ENCODE measurements at places on chromosomes 1 and 21.

GRCh38 chr1:232795497-232796053 lies 9.6 kb upstream of the MAP10 start:
- no peak for DNase-seq

GRCh38 chr1:40385437-40386358 lies 12.2 kb downstream of the SMAP2 start:
- no peak for DNase-seq

- peak; percentile 15 for DNase-seq
Observed at GRCh38 chr1:63935143-63935542, 161.3 kb downstream of the ROR1 start.

- no peak for DNase-seq
Observed at GRCh38 chr1:26155370-26156284, 3.3 kb upstream of the FAM110D start.

GRCh38 chr1:230568008-230568407 lies 74.3 kb upstream of the COG2 start:
- peak; percentile 9 for DNase-seq

GRCh38 chr1:159898527-159898926 lies 1.4 kb downstream of the CFAP45 start:
- no peak for DNase-seq

DNA sequence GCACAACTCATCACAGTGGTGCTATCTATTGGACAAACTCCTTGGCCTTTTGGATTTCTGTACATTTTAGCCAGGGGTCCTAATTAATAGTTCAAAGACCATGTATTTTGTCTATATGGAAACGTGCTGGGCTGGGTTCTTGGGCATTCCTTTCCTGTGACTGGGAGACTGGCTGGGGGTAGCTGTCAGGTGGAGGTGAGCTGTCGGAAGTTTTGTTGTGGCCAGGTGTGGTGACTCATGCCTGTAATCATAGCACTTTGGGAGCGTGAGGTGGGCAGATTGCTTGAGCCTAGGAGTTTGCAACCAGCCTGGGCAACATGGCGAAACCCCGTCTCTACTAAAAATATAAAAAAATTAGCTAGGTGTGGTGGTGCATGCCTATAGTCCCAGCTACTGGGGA lies 392.4 kb downstream of the RPS6KC1 start:
- DNase-seq, result no peak

DNA sequence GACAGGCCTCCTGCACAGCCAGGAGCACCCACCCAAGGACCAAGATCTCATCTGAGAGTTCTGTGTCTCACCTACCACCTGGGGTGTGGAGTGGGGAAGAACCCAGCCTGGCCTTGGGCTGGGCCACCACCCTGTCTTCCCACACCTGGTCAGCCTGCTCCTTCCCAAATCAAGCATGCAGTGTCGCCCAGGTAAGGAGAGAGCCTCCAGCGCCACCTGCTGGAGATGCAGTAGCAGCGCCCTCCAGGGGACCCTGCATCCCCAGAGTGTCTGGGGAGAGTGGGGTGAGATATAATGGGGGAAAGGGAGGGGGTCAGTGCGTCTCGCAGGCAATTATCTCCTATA lies 32.3 kb downstream of the KIAA2013 start:
- DNase-seq, result peak; percentile 37

DNA sequence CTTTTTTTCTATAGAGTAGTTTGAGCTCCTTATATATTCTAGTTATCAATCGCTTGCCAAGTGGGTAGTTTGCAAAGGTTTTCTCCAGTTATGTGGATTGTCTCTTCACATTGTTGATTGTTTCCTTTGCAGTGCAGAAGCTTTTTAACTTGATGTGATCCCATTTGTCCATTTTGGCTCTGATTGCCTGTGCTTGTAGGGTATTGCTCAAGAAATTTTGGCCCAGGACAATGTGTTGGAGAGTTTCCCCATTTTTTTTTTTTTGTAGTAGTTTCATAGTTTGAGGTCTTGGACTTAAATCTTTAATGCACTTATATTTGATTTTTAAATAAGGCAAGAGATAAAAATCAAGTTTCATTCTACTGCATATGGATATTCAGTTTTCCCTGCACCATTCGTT lies 774.8 kb upstream of the ADAMTS5 start:
- no peak for DNase-seq

DNA sequence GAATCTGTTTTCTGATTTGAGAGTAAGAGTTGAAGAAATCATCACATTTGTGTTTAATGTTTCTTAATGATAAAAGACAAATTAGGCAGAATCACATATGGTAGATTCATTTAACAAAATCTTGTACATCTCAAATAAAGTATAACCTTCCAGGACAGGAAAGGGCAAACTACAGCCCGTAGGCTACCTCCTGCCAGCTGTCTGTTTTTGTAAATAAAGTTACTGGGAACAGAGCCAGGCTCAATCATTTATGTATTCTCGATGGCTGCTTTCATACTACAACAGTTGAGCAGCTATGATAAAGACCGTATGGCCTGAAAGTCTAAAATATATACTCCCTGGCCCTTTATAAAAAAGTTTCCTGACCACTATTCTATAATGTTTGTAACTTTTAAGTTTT lies 204.1 kb downstream of the COL24A1 start:
- DNase-seq, result peak; percentile 55

DNA sequence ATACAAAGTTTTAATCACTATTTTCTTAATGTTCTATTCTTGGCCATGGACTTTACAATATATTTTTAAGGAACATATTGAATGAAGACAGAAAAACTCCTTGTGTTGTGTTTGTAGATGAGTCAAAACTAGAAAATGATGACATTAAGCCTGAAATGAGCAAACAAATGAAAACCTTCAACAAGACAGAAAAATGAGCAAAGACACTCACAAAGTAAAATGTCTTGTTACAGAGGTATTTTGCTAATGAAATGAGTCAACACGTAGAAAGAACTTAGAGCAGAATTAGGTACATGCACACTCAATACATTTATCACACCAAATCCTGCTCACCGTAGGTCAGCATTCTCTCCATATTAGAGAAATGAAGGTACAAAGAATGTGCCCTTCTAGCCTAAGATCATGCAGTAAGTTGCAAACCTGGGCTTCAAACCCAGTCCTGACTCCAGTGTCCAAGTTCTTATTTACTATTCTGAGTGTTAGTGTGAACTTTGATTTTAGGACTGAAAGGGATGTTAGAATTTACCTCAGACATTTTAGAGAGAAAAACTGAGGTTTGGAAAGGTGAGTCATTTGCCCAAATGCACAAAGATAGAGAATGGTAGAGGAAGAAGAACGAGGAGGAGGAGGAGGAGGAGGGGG lies 133.9 kb upstream of the SGIP1 start:
- DNase-seq, result no peak

DNA sequence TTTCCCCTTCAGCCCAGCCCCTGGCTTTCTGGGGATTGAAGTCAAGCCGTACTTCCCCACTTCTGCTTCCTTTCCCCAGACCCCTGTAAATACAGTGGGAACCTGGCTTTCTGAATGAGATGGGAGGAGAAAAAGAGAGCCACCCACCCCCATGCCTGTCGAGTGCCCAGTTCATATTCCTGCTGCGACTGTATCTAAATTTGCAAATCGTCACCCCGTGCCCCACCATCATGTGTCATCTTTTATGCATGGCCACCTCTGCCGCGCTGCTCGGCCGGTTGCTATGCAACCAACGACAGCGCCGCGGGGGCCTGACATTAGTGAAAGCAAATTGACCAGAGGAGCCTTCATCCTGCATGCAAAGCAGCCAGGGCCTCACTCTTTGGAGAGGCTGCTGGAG lies 143.0 kb downstream of the ELAVL4 start:
- DNase-seq, result peak; percentile 62

DNA sequence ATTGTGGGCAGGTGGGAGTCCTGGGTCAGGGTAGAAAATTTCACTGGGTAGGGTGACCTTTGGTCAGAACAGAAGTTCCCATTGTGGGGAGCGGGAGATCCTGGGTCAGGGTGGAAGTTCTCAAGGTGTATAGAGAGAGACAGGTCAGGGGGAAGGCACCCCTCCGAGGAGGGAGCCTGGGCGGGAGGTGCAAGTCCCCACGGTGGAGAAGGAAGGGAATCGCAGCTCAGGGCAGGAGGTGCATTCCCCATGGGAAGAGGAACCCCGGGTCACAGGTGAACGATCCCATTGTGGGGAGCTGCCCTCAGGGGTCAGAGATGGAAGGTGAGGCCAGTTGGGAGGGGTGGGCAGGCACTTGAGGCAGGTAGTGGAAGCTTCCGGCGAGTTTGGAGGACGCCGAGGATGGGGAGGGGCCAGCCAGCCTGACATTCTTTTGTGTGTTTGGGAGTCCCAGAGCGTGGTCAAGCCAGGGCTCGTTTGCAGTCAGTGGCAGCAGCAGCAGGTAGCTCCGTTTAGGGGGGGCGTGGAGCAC lies 637 bp downstream of the LYPLA2 start:
- DNase-seq, result no peak

GRCh38 chr1:157704878-157705277 lies 4.3 kb upstream of the FCRL3 start:
- DNase-seq, result no peak

DNA sequence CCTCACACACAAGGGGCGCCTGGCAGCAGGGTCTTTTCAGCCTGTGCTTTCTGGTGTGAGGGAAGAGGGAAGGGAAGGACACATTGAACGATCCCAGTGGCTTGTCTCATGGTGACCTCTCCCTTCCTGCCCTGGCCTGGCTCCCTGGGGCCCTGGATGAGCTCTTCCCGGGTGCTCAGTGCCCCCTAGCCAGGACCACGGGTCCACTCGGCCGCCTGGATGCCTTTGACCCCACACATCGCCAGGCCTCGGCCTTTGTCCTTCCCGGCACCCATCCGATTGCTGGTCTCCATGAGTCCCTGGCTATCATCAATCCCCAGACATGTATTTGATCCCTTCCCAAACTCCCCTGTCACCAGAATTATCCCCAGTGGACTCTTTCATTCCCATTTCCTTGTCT lies 6.0 kb upstream of the TFF3 start:
- no peak for DNase-seq

DNA sequence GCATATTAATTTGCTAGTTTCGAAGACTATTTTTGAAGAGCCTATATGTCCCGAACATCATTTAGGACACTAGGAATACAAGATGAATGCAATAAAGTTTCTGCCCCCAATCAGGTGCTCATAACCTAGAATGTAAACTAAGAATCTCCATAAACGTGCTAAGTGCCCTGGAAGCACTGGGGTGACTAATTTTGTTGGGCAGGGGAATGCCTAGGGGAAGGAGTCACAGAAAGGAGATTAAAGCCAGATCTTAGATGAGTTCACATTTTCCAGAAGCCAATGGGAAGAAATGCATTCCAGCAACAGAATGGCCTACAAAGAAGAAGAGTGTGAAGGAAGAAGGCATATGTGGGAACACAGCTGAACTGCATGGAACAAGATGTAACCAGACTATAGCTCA lies 19.5 kb downstream of the SCYL3 start:
- no peak for DNase-seq

- DNase-seq, result no peak
Observed at GRCh38 chr21:35119501-35120047, 70.5 kb upstream of the RUNX1 start.

DNA sequence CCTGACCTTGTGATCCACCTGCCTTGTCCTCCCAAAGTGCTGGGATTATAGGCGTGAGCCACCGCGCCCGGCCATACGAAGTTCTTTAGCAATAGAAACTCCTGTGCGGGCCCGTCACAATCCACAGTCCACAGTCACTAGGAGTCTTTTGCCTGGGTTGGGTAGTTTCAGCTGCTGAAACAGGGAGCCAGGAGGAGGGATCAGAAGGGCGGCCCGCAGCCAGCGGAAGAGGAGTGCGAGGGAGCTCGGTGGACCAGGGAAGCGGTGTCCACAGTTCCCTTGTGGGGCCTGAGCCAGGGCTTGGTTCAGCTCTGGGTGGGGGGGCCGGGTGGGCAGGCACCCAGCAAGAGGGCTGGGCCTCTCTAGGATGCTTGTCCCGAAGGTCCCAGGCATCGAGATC lies 17.9 kb upstream of the HSPG2 start:
- DNase-seq, result no peak

GRCh38 chr1:216238844-216239243 lies 184.4 kb downstream of the USH2A start:
- DNase-seq, result no peak

DNA sequence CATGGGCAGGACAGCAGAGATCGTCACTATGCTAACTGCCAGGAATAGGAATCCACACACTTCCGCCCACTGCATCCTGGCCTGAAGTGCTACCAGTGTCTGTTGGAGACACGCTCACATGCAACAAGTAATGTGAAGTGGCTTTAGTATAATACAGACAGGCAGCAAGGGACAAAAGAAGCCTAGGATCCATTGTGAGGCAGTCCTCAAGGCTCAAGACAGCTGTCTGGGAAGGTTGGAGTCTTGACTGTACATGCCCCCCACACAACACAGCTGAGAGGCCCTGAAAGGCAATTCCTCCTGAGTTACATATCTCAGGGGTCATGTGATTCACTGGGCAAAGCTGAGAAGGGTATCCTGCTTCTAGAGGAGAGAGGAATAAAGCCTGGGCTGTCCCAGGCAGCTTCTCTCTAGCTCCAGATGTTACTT lies 39.9 kb upstream of the CD1D start:
- DNase-seq, result no peak

GRCh38 chr1:221712776-221713431 lies 29.0 kb downstream of the DUSP10 start:
- DNase-seq, result no peak

- no peak for DNase-seq
Observed at GRCh38 chr1:75273110-75273509, 138.9 kb downstream of the LHX8 start.

DNA sequence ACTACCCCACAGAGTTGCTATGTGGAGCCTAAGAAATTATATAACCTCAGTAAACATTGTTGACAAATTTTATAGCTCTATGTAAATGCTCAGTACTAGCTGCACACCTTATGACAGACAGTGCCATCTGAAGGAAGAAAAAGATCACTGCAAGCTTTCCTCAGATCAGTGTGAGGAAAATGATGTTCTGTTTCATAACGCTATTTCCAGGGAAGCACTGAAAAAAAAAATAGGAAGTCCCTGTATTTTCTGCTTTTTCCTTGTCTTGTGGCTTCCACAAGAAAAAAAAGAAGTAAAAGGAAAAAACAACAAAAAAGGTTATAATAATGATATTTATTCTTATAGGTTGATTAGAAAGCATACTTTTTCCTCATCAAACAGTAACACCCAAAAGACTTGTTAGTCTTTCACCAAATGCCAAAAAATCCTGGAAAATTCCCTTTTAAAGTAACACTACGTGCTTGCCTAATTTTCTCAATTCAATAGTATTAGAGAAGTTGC lies 23.2 kb downstream of the LYST start:
- DNase-seq, result peak; percentile 26

GRCh38 chr1:150876119-150876454 lies 312 bp downstream of the ARNT start:
- DNase-seq, result peak; percentile 71

DNA sequence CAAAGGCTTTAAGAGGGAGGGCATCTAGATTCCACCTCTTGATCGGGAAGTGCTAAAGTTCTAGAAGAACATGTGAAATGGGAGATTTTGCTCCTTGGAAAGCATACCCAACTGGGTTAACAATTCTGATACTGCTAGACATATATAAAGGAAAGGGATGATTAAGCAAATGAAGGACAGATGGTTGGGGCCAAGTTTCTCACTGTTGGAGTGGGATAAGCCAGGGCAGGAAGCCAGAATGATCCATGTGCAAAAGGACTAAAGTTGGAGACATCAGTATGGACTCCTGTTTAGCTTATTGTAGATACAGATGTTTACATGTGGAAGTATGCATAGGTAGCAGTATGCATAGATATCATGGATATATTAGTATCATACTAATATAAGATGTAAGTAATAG lies 16.8 kb downstream of the PLA2G5 start:
- no peak for DNase-seq

- DNase-seq, result no peak
Observed at GRCh38 chr21:31564439-31564838, 95.1 kb upstream of the SOD1 start.

Data from NCI-H774 (cell line).